Left lobe of liver (tissue), 2 donors: ENCODE measurements at places on chromosomes 1 and 21. TPM values are rescaled to one million over a fixed set of nuclear protein-coding genes. Genes with fewer than 3 reads are reported as not detected.
A peak's percentile ranks its signal among the peaks of the same experiment; 100 is the strongest.

GRCh38 chr1:33143176-33143575 is 38.7 kb downstream of the TRIM62 start:
- no peak for DNase-seq

- no peak for DNase-seq
These were observed 692 bp upstream of the RALGPS2 start for GRCh38 chr1:178724376-178724727.

DNA sequence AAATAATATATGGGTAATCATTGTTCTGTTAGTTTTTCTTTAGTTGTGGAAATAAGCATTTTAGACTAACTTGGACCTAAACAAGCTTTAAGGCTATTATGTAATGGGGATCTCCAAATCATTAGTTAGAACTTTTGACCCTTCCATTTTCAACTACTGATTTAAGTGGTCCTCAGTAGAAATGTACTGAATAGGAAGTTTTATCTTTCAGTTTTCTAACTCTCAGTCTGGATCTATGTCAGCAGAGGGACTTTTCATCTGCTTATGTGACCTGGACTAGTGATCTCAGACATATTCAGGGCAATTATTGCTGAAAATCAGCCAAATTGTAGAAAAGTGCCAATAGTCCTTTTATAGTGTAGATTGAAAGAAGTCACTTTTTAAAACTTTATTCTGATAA is 56.0 kb downstream of the SASS6 start:
- no peak for DNase-seq

GRCh38 chr1:151991663-151992302 is 1.9 kb downstream of the S100A10 start:
- no peak for DNase-seq

DNA sequence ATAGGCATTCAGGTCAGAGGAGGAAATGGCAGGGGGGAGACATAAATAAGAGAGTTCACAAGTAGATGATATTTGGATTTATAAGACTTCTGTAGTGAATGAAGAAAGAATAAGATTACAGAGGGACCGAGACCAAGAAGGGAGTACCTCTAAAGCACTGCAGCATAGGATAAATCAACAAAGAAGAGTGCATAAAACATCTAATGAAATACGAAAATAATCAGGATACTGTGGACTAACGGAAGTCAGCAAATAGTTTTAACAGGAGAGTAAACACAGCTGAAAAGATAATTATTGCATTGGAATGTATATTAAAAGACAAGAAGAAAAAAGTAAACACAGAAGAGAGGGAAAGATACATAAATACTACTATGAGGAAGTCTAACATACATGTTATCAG is 921.9 kb upstream of the PRMT6 start:
- DNase-seq = no peak

The DPYD gene
- total RNA-seq = 43.3 TPM

DNA sequence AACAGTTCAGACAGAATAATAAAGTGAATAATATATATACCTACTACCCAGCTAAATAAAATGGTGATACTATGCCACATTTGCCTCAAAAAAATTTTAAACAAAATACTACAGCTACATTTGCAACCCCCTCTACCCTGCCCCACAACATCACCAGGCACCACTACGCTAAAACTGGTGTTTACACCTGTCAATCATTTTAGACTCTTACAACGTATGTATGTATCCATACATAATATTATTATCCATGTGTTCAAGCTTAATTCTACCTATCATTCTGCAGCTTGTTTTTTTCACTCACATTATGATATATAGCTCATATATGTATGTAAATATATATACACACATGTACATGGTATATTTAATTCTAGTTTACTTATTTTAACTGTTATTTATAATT is 62.5 kb downstream of the NIBAN1 start:
- DNase-seq = no peak

The LIN28A gene
- total RNA-seq = 1.1 TPM

- no peak for DNase-seq
These were observed 128.7 kb downstream of the PHTF1 start for GRCh38 chr1:113630340-113631327.

DNA sequence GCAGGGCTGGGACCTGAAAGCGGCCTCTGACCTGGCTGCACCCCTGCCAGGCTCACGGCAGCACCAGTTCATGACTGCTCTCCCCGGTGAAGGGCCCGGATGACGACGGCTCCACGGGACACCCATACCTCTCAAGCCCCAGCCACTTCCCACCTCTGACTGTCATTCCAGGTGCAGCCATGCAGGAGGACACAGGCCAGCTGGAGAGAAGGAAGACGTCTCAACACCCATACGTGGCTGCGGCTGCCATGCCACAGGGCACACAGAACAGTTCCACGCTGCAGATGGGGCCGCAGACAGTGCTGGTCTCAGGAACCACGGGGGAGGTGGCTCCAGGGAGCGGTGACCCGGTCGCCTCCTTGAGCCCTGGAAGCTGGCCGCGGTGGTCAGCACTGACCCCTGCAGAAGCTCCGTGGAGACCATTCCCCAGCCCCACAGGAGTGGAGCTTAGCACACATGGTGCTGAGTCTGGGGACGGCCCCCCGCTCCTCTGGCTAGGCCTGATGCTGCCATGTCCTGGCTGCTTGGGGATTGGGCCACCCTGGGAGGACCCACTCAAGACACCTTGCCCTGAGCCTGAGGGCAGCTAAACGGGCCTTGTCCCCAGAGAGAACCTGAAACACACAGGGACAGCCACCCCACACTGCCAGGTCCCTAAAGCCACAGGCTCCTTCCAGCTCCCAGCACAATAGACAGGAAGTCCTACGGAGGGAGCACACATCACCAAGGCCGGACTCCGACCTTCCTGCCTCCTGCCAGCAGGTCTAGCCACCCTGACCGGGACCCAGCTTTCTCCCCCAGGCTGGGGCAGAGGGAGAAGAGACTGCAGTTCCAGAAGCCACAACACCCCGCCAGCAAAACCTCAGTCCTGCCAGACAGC is 8.6 kb downstream of the WNT9A start:
- peak; percentile 16 for DNase-seq

GRCh38 chr1:204991342-204991844 is 51.6 kb upstream of the CNTN2 start:
- DNase-seq = no peak

DNA sequence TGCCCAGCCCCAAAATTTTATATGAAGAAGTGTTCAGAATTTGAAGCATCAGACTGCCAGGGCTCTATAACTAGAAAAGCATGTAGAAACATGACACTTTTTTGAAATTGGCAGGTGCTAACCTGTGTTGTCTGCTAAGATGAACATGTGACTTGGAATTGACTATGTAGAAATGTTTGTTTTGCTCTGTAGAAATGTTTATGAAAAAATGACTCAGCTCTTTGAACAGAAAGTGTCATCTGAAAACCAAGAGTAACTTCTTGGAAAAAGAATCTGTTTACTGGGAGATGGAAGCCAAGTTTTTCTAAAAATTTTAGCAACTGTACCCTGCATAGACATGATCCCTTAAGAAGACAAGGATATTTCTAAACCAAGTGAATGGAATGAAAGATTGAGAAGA is 59.2 kb downstream of the LHX9 start:
- no peak for DNase-seq

- no peak for DNase-seq
These were observed 50.3 kb downstream of the CASQ2 start for GRCh38 chr1:115718011-115718754.

DNA sequence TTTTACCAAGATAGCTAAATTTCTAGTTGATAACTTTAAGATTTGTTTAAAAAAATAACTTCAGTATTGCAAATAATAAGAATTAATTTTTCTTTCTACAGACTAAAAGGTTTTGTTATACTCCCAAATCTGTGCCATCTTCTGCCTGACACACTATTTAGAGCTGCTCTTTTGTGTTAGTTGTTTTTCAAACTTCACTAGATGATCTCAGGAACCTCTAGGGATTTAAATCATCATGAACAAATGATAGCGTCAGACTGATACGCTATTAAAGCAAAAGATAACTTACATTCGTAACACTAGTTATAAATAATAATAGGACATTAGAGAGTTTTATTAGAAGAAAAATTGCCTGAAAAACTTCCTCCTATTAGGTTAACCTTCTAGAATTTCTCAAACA is 243.1 kb upstream of the CXADR start:
- no peak for DNase-seq

GRCh38 chr1:160724465-160725242 is 13.0 kb upstream of the CD48 start:
- no peak for DNase-seq

GRCh38 chr1:18530587-18531502 is 50.1 kb downstream of the KLHDC7A start:
- DNase-seq = peak; percentile 38

DNA sequence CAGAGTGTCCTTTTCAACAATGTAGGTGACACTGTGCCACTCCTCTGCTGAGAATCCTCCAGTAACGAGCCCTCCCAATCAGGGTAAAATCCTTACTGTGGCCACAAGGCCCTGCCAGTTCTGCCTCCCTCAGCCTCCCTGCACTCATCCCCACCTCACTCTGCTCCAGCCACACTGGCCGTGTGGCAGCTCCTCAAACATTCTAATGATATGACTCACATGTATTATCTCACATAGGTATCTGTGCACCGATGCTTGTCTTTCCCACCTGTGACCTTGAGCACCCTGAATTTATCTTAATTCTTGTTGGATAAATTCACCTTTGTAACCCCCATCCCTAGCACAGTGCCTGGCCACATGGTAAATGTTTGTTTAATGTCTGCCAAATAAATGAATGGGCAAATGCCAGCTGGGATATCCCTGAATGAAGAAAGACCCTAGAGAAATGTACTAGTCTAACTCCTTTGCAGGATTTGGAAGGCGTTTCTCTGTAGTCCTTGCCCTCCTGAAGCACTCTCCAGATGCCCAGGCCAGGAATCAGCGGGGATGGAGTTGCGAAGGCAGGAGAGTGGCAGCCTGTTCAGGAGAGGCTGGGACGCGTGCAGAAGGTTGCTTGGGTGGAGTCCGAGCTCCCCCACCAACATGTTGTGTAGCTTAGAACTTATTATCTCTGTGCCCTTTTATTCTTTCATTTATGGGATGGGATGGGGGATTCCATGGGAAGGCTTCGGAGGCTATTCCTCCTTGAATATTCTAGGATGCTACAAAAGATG is 106.0 kb downstream of the TMEM53 start:
- DNase-seq = no peak

DNA sequence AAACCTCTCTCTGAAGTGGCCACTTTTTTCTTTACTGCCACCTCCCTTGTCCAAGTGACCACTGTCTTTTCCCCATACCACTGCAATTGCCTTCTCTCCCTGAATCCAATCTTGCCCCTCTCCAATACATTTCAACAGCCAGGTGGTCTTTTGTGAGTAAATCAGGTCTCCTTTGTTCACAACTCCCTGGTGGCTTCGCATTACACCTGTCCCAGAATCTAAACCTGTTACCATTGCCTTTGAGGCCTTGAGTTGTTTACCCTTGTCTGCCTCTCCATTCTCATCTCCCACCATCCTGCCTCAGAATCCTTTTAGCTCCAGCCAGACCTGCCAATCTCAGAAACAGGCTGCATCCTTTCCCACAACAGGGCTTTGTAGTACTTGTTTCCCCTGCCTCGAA is 21.8 kb upstream of the DYNLT5 start:
- DNase-seq = no peak

The TDRD10 gene
- 2.2 TPM for total RNA-seq

The RIMS3 gene
- 1.0 TPM for total RNA-seq

- no peak for DNase-seq
These were observed 113.4 kb downstream of the ERG start for GRCh38 chr21:38384675-38385426.
